ENCODE measurements at places on chromosomes 2 and 18.

GRCh38 chr18:27614951-27615844 is 430.1 kb upstream of the CHST9 start:
- DNase-seq: no peak

DNA sequence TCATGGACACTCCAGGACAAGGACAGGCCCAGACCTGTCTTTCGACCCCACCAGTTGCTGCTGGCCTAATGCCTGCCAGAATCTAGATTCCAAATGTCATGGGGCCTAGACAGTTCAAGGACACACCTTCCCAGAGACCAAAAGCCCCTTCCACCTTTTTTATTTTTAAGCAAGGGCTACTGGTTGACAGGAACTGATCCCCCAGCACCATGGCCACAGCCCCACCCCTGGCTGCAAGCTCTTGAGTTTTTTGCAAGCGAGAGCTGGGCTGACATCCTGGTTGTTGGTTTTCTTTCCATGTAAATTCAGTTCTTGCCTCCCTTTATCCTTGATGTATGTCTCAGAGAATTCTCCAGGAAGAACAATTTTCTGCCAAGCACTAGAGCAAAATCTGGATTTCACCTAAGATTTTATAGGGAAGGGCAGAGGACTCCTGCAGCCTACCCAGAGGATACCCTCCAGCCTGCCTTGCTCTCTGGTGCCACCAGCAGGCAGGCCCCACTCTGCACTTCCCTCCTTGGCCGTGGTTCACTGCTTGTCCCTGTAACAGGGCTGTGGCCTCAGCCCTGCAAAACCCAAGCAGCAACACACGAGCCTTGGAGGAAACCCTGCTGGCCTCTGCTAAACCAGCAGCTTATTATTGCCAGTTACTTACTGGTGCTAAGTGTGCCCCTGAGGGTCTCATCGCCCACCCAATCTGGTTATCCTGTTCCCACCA is 97.7 kb downstream of the TWIST2 start:
- DNase-seq: no peak

DNA sequence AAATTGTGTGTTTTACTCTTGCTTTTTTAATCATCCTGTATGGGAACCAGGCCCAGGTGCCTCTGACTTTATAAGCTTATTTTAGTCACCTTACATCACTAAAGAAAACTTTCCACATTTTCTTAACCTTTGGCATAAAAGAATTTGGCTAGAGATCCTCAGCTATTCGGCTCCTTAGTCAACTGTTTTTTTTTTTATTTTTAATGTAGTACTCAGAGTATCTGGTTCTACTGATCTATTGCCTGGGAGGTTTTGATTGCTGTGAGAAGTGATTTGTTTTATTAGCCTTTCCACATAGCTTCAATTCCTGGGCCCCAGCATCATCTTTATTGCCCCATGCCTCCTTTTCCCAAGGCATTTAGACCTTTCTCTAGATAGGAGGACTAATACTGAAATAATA is 121.0 kb downstream of the MYO1B start:
- no peak for DNase-seq

DNA sequence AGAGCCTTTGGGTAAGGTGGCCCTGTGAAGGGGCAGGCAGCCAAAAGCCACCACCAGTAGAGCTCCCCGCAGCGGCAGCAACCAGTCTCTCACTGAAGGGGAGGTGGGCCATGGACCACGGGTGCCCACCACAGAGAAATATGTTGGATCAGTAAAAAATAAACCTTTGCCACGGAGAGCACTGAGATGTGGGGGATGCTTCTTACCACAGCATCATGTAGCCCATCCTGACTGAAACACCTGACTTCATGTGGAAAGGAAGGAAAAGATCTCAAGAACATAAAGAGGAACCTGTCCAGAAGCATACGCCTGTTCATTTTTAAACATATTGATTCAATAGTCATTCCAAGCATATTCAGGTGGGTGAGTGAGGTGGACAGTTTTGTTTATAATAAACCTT is 51.1 kb downstream of the LONRF2 start:
- no peak for DNase-seq

DNA sequence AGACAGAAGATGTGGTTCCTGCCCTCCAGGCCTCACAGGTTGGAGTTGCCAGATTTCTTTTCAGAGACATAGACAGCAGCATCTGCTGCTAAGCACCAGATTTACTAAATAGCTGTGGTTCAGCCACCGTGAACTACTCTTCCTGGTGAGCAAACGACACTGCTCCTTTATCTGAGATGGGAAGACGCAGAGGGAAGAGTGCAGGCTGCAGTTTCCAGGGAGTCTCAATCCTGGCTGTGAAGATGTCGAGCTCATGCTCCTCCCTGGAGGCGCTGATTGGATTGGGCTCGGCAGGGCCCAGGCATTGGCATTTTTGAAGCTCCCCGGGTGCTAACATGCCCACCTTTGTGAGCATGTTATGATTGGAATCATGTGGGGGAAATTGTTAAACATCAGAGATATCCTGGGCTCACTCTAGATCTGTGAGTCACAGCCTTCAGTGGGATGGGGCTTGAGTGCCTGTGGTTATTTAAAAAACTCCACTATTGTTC is 314.8 kb downstream of the TSN start:
- DNase-seq: no peak

DNA sequence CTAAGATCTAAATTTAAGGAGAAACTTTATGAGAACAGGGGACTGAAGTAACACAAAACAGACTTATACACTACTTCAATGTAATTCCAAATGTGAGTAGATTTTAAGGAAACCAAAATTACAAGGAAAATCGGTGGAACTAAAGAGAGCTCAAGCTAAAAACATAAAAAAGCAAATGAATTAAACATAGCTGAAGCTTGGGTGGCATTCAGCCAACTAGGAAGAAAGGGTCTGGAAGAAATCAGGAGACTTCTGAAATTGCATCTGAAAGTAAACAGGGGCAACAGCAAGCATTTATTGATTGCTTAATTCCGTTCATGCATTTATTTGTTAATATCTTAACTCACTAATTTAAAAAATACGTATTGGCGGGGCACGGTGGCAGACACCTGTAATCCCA is 727.3 kb upstream of the PKDCC start:
- DNase-seq: no peak

GRCh38 chr2:237557633-237558015 is 8.8 kb upstream of the PRLH start:
- DNase-seq: no peak

- DNase-seq: no peak
Measured at GRCh38 chr2:204790076-204790475, 244.8 kb downstream of the PARD3B start.

DNA sequence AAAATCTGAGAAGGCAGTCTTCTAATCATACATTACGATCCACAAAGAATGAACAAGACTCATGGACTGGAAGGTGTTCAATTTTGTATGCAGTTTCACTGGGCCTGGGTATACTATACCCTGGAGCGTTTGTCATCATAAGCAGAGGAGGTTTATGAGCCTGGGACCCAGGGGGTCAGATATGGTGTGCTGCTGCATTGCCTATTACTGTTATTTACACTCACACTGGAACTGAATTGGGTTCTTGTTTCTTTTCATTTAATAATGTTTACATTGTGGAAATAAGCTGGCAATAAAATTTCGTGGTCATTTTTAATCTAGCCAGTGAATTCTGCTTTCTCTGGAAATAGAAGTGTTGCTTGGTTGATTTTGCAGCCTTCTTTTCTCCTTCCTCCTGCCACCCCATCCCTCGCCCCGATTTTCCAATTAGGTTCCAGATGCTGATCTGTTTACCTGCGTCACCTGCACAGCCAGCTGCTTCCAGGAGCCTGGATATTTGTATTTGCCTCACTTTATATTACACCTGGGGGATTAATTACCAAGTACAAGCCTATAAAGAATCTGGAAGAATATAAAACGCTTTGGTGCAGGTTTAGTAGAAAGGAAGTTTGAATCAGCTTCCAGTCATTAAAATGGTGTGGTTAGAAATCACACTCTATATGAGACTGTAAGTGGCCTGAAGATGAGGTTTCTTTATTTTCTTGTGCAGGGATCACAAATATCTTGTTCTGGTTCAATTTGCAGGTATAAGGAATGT is 234.4 kb downstream of the SOCS6 start:
- DNase-seq: no peak

GRCh38 chr2:10989151-10989550 is 77.4 kb downstream of the KCNF1 start:
- DNase-seq: no peak

- no peak for DNase-seq
Measured at GRCh38 chr2:172283476-172283875, 143.9 kb upstream of the ITGA6 start.

DNA sequence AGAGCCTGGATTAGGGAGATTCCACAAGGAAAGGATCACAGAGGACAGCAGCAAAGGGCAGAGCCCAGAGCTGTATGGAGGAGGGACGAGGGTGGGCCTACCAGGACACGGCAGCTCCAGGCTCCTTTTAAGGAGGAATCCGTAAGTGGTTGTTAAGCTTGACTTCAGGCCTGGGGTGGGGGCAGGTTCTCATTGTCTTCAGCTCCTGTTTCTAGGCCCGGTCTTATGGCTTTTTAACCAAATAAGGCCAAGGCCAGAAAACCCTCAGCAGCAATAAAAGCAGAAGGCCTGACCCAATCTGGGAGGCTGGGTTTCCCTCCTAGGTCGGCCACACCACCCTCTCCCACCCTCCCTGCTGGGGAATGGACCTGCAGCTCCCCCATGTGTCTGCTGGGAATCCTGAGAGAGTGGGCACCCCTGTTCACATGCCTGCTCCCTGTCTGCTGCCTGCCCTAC is 111.2 kb downstream of the PLB1 start:
- no peak for DNase-seq

DNA sequence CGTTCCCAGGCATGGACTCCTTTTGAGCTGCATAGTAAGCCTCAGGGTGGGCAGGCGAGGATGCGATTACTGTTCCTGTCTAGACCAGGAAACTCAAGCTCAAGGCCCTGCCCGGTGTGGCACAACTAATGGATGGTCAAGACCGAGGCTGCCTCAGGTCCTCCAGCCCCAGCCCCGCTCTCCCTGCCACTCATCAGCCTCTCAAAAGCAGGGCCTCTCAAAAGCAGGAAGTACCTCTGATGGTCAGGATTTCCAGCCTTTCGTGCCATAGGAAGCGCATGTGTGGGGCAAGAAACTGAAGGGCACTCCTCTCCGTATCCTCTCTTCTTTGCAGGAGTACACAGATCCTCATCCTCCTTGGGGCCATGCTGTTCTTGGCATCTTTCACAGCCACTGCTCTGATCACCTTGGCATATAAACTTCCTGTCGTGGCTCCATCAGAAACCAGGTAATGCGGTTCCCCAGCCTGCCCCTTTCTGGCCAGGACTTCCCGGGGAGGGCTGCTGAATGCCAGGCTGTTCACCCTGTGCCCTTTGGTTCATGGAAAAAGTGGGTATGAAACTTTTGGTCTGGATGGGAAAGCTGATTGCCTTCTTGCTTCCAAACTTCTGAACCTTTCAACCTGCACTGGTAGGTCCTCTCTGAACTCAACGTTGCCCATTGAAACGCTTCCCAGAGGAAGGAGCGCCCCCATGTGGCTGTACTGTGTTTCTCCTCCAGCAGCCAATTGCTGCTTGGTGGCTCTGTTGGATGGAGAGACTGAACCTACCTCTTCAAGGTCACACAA is 82.8 kb upstream of the SEC11C start:
- DNase-seq: peak; percentile 82

DNA sequence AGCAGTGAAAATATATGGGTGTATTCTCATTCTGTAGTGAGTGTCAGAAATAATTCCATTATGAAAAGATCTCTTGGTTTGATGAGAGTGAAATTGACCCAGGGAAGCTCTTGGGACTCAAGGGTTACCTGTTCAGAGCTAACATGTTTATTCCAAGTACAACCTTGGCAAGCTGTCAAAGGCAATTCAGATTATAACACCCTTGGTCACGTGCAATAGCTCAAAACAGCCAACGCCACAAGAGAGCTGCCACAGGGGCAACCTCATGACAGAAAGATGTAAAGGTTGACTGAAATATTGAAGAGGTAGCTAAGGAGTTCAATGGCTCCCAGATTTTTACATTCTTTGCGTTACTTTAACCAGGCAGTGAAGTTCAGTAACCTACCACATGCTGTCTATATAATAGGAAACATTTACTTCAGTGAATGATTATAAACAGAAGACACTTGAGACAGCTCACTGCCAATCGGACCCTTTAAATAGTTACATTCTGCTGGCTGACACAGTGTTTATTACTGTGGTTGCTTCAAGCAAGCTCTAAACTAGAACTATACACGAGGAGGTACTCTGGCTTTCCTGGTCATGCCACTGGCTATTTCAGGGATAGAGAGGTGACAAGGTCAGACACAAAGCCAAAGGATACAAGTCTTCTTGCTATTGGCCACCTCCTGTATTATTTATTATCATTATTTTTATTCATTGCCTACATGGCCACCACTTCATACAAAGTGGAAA is 187.3 kb downstream of the PID1 start:
- no peak for DNase-seq

- DNase-seq: no peak
Measured at GRCh38 chr2:189521699-189522434, 58.7 kb downstream of the SLC40A1 start.

- no peak for DNase-seq
Measured at GRCh38 chr18:70127359-70127758, 78.1 kb downstream of the RTTN start.

GRCh38 chr2:54740333-54740732 is 16.9 kb downstream of the EML6 start:
- DNase-seq: no peak

- DNase-seq: no peak
Measured at GRCh38 chr2:171431677-171432167, 2.1 kb downstream of the METTL8 start.

DNA sequence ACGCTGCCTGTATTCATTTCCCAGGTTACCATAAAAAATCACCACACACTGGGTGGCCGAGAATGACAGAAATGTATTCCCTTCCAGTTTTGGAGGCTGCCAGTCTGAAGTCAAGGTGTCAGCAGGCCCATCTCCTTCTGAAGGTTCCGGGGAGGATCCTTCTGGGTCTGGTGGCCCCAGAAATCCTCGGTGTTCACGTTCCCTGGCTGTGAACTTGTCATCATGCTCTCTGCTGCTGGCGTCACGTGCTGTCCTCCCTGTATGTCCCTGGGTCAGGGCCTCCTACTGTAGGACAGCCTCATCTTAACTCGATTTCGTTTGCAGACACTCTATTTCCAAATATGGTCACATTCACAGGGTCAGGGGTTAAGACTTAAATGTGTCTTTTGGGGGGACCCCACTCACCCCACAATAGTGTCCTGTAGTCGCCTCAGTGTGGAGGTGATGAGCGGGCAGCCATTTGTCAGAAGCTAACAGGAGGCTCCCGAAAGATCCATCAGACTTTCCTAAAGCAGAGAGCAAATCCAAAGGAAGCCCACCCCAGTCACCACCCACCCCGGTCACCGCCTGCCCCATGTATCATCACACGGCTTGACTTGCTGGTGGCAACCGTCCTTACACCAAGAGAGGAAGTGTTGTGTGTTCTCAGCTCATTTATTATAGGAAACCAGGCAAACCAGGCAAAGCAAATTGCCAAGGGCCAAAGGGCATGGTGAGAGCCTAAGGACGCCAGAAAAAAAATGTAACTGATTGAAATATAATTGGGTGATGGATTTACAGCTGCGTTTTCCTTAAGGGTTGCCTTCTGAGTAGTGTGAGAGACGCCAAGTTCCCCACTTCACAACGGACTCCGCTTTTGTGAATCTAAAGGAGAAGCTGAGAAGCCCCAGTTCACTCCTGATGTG is 148.8 kb upstream of the ZNF236 start:
- no peak for DNase-seq
